ENCODE measurements at places on chromosomes 5 and 9.

DNA sequence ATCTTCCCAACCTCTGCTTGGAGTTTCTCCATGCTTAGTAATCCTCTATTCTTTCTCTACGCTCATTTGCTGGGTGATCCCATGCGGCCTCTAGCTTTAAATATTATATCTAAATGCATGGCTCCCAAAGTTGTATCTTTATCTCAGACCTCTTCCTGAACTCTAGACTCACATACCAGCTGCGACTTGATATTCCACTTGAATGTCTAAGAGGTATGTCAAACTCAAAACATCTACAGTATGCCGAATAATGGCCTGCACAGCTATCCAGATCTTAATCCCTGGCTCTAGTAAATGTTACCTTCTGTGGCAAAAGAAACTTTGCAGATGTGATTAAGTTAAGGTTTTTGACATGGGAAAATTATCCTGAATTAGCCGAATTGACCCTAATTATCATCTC, 179.2 kb downstream of the TTC39B start:
- no peaks in the 10 kb centered on the region for H3K4me1 ChIP-seq
- no peaks in the 10 kb centered on the region for H3K27me3 ChIP-seq
- H3K36me3 ChIP-seq = no peaks in the 10 kb centered on the region
- H3K4me3 ChIP-seq = no peak overlapping the region

DNA sequence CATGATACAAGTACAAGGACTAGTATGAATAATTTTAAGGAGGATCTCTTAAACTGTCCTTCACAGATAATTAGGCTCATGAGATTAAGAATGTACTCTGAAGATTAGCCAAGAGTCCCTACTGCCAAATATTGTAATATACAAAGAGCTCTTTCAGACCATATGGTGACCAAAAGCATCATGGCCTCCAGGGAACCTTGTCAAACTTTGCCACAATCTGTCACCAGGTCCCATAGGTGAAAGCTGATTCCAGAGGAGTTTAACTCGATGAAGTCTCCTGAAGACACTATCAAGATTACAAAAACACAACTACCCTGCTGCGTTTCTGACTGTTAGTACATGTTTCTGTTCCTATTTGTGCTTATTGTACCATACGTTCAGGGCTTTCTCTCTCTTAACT, 395.4 kb upstream of the ITGA1 start:
- peaks cover 2% of the 10 kb centered on the region for H3K27me3 ChIP-seq
- H3K36me3 ChIP-seq = no peaks in the 10 kb centered on the region
- no peak for DNase-seq
- H3K4me1 ChIP-seq = no peaks in the 10 kb centered on the region
- H3K4me3 ChIP-seq = no peak overlapping the region

GRCh38 chr9:5871785-5872184, 18.9 kb upstream of the MLANA start:
- H3K27ac ChIP-seq = no peak overlapping the region
- no peak overlapping the region for H3K4me3 ChIP-seq
- H3K27me3 ChIP-seq = no peaks in the 10 kb centered on the region
- H3K4me1 ChIP-seq = no peaks in the 10 kb centered on the region
- DNase-seq = no peak

- no peak overlapping the region for H3K4me3 ChIP-seq
- no peaks in the 10 kb centered on the region for H3K4me1 ChIP-seq
- DNase-seq = no peak
- no peaks in the 10 kb centered on the region for H3K27me3 ChIP-seq
Observed at GRCh38 chr5:73706963-73707362, 81.0 kb downstream of the ARHGEF28 start.

- H3K36me3 ChIP-seq = no peaks in the 10 kb centered on the region
- no peak overlapping the region for H3K27ac ChIP-seq
- H3K27me3 ChIP-seq = no peaks in the 10 kb centered on the region
- H3K4me3 ChIP-seq = no peak overlapping the region
- no peak for DNase-seq
Observed at GRCh38 chr5:127290946-127291693, 524 bp downstream of the MEGF10 start.

- H3K4me1 ChIP-seq = no peaks in the 10 kb centered on the region
- no peak overlapping the region for H3K27ac ChIP-seq
- no peak for DNase-seq
- no peak overlapping the region for H3K4me3 ChIP-seq
- no peaks in the 10 kb centered on the region for H3K27me3 ChIP-seq
- H3K36me3 ChIP-seq = no peaks in the 10 kb centered on the region
Observed at GRCh38 chr5:134439210-134439654, 27.6 kb upstream of the CDKN2AIPNL start.

DNA sequence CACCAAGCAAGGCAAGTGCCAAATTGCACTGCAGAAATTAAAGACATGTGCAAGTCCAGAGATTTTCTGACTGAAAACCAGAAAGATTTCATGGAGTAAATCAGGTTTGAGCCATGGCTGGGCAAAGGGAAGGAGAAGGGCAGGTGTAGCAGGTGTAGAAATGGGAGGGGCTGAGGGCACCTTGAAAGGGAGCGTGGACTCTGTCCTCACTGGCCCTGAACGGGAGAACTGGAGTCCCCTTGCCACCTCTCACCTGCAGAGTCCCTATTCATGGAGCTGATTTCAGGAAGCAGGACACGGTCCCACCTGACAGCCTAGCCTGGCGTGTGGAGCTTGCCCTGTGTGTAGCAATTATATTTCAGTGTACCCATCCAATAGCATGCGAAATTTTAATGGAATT, 46.3 kb downstream of the UBE2QL1 start:
- no peaks in the 10 kb centered on the region for H3K36me3 ChIP-seq
- no peaks in the 10 kb centered on the region for H3K4me1 ChIP-seq
- no peak overlapping the region for H3K4me3 ChIP-seq
- DNase-seq = no peak

DNA sequence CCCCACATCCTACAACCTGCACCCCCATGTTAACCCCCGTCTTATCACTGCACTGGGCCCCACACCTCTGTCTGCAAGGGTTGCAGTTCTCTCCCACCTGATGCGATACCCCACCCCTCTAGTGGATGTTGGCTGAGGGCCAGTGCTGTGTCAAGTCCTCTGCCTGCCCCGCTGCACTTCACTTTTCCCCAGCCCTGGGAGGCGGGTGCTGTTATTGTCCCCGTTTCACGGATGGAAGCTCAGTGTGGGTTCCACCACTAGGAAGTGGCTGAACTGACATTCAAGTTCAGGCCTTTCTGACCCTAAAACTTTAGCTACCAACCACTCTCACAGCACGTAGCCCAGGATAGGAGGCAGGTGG, 3.5 kb downstream of the SNCB start:
- no peak overlapping the region for H3K27ac ChIP-seq
- peaks cover 2% of the 10 kb centered on the region for H3K27me3 ChIP-seq
- H3K4me3 ChIP-seq = no peak overlapping the region
- H3K4me1 ChIP-seq = no peaks in the 10 kb centered on the region
- no peaks in the 10 kb centered on the region for H3K36me3 ChIP-seq

GRCh38 chr9:9921805-9922204, 691.0 kb downstream of the PTPRD start:
- no peak overlapping the region for H3K4me3 ChIP-seq
- DNase-seq = no peak
- H3K27ac ChIP-seq = no peak overlapping the region
- no peaks in the 10 kb centered on the region for H3K4me1 ChIP-seq
- no peaks in the 10 kb centered on the region for H3K27me3 ChIP-seq
- H3K36me3 ChIP-seq = no peaks in the 10 kb centered on the region

DNA sequence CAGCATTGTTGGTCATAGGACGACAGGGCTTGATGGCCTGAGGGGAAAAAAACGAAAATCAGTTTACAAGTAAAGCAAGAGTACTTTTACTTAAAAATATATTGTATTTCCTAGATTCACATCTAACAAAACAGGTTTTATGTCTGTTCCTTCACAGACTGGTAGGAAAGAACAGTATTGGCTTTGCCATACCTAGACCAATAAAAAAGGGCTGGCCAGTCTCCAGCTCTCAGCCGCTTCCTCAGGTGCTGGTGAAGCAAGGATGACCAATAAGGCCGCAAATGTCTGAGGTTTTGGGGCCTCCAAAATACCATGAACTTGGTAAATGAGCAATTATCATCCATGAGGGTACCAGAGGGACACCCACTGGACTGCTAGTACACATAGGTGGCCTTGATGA, 36.6 kb downstream of the DROSHA start:
- H3K27ac ChIP-seq = no peak overlapping the region
- no peaks in the 10 kb centered on the region for H3K4me1 ChIP-seq
- H3K4me3 ChIP-seq = no peak overlapping the region
- no peak for DNase-seq
- H3K36me3 ChIP-seq = peaks cover 7% of the 10 kb centered on the region
- H3K27me3 ChIP-seq = no peaks in the 10 kb centered on the region

DNA sequence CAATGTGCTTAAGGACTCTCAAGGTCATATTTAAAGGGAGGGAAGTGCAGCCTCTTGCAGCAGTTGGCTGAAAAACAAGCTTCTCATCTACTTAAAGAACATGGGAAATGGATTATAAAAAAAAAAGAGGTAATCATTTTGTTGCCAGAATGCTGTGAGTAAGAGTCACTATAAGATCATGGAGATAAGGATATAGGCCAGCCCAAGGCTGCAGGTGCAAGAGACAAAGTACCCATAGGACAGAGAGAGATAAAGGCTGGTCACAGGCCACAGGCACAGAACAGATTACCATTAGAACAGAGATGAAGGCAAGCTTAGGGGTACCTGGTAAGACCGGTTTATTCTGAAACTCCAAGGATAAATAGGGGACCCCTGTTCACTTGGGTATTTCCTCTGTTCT, 70.5 kb downstream of the CDKN2A start:
- no peaks in the 10 kb centered on the region for H3K4me1 ChIP-seq
- no peaks in the 10 kb centered on the region for H3K27me3 ChIP-seq
- no peak for DNase-seq
- H3K36me3 ChIP-seq = no peaks in the 10 kb centered on the region
- no peak overlapping the region for H3K4me3 ChIP-seq

Measured in aorta (tissue), 5 donors.